Activated T-helper 1 cell treated with anti-CD3 and anti-CD28 coated beads, Interleukin-12 subunit alpha, Interleukin-12 subunit beta, Interleukin-2, Interleukin-4 antibody, amounts not matched to agents 30 ng/mL and 10 ng/mL and 1 ng/mL, durations not matched to agents 14 hours and 24 hours and 36 hours (primary cell): ENCODE measurements at places on chromosomes 6 and 20.

DNA sequence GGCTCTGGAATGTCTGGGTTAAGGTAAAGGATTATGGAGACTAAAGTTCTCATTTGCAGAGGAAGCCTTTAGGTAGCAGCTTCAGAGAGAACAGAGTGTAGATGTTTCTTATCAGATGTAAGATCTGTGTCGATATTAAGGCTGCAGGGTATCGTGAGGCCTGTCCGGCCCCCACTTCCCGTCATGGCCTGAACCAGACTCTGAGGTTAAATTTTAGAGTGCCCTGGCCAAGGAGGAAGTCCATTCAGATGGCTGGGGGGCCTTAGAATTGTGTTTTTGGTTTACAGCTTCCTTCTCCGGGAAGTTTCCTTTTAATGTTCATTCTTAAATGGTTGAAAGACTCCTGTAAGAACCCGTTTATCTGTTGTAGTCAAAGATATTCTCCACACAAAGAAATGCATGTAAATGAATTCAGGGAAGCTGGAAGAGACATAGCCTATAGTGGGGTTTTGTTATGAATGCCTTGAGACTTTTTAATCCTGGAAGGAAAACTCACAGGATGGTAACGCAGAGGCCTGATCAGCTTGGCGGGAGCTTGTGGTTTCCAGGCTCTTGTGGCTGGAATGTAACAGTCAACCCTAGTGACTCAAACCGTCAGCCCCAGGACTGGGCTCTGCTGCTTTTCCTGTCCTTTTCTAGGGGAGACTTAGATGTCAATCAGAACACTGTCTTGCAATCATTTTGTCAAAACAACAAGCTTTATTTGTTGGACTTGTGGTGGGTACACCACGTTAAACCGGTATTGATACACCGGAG is 34.7 kb downstream of the KIF25 start:
- peaks cover 12% of the 10 kb centered on the region for H3K4me1 ChIP-seq
- H3K27ac ChIP-seq = no peak overlapping the region
- no peaks in the 10 kb centered on the region for H3K27me3 ChIP-seq
- no peaks in the 10 kb centered on the region for H3K36me3 ChIP-seq
- no peak overlapping the region for H3K4me3 ChIP-seq
- no peak for DNase-seq

GRCh38 chr20:41560970-41561369 is 57.2 kb downstream of the CHD6 start:
- H3K27ac ChIP-seq = no peak overlapping the region
- no peak for DNase-seq
- peaks cover 6% of the 10 kb centered on the region for H3K36me3 ChIP-seq
- H3K4me1 ChIP-seq = peaks cover 11% of the 10 kb centered on the region

GRCh38 chr20:6401893-6402557 is 279.2 kb upstream of the FERMT1 start:
- no peaks in the 10 kb centered on the region for H3K36me3 ChIP-seq
- H3K27me3 ChIP-seq = no peaks in the 10 kb centered on the region
- no peak for DNase-seq
- no peaks in the 10 kb centered on the region for H3K4me1 ChIP-seq

DNA sequence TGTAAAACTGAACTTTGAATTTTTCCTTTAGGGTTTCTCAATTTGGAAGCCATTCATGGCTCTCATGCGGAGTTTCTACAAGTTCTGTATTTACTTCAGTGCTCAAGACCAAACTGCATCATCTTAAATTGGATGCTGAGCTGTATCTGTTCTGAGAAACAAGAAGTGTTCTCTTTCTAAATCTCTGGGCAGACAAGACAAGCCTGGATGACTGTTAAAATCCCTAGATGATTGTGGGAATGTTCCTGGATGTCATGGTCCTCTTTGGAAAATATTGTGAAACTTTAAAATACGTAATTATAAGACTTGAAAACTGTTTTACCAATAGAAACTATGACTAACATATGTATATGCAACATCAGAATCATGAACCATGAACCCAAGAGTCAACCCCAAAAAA is 6.2 kb upstream of the GCM1 start:
- no peak overlapping the region for H3K4me3 ChIP-seq
- H3K27ac ChIP-seq = no peak overlapping the region
- H3K4me1 ChIP-seq = no peaks in the 10 kb centered on the region
- H3K36me3 ChIP-seq = no peaks in the 10 kb centered on the region

- H3K27me3 ChIP-seq = no peaks in the 10 kb centered on the region
- no peaks in the 10 kb centered on the region for H3K36me3 ChIP-seq
- H3K4me3 ChIP-seq = no peak overlapping the region
- no peaks in the 10 kb centered on the region for H3K4me1 ChIP-seq
- no peak overlapping the region for H3K27ac ChIP-seq
Measured at GRCh38 chr20:61644378-61645076, 392.5 kb downstream of the CDH4 start.

DNA sequence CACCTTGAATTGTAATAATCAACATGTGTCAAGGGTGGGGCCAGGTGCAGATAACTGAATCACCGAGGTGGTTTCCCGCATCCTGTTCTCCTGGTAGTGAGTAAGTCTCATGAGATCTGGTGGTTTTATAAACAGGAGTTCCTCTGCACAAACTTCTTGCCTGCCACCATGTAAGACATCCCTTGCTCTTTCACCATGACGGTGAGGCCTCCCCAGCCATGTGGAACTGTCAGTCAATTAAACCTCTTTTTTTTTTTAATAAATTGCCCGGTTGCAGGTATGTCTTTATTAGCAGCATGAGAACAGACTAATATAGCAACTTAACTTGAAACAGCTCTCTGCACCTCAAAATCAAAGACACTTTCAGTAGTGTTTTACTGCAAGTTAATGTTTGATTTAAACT is 121.6 kb downstream of the OGFRL1 start:
- H3K4me3 ChIP-seq = no peak overlapping the region
- H3K27me3 ChIP-seq = peaks cover 13% of the 10 kb centered on the region
- H3K4me1 ChIP-seq = no peaks in the 10 kb centered on the region
- no peak for DNase-seq
- no peaks in the 10 kb centered on the region for H3K36me3 ChIP-seq
- no peak overlapping the region for H3K27ac ChIP-seq

GRCh38 chr6:26609463-26609862 is 12.7 kb downstream of the ABT1 start:
- H3K27ac ChIP-seq = no peak overlapping the region
- peaks cover 30% of the 10 kb centered on the region for H3K27me3 ChIP-seq
- H3K4me3 ChIP-seq = no peak overlapping the region
- peaks cover 18% of the 10 kb centered on the region for H3K4me1 ChIP-seq
- DNase-seq = no peak
